NCI-H187 (cell line): ENCODE measurements at places on chromosomes 2 and 18.

GRCh38 chr2:178194600-178195389, 483 bp downstream of the OSBPL6 start:
- DNase-seq = no peak

GRCh38 chr2:219552382-219553167, 8.7 kb downstream of the TMEM198 start:
- peak; percentile 46 for DNase-seq

DNA sequence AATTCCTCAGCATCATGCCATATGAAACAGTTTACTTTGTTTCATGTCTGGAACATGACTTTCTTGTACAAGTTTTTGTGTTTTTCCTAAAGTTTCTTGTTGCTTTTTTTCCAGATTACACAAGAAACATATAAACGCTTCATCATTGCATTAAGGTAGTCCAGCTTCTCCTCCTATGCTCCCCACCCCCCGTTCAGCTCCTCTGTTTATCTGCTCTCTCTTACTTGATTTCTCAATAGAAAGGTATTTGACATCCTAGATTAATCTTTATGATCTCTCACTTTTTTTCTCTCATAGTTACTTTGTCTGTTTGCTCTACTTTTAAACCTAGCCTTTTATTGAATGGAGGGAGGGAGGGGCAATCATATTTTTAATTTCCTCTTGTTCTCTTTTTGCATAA, 25.4 kb downstream of the SLC40A1 start:
- DNase-seq = no peak

DNA sequence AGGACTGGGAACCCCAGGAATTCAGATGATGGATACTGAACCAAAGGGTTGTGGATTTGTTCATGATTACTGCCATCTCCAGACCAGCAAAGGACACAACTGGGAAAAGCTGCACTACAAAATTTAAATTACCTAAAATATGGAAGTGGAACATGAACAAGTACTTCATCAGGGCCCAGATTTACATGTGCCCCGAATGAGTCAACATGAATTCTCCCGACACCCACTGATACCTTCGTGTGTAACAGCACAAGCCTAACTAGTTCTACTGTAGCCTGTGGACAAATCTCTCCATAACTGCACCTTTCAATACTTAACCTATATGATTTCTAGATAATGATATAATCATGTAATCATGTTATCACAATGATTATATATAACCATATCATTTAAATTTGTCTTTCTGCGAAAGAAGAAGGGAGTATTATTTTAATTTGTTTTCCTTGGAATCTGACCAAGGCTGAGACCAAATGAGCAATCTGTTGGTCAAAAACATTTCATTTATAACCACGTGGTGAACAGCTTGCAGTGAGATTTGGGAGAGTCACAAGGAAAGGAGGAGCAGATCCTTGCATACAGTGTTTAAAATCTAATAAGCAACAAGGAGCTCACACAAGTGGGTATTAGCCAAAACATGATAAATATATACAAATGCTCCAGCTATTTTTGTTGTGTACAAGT, 70.5 kb downstream of the CACNB4 start:
- no peak for DNase-seq

DNA sequence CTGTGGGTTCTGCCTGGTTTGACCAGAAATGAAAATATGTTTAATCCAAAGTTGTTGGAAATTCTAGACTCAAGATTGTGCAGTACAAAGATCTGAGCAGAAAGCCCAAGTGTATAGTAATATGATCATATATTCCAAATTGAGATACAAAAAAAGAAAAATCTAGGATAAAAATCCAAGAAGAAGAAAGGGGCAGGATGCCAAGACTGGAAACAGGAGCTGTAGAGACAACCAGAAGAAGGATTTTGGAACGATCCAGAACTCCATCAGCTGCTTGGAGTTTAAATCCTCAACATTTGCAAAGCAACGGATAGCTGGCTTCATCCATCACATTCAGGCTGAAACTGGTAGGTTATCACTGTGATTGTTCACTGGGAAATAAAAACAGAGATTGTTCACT, 333.6 kb upstream of the UBE2E3 start:
- no peak for DNase-seq

GRCh38 chr2:128584296-128584890, 265.7 kb upstream of the HS6ST1 start:
- no peak for DNase-seq

DNA sequence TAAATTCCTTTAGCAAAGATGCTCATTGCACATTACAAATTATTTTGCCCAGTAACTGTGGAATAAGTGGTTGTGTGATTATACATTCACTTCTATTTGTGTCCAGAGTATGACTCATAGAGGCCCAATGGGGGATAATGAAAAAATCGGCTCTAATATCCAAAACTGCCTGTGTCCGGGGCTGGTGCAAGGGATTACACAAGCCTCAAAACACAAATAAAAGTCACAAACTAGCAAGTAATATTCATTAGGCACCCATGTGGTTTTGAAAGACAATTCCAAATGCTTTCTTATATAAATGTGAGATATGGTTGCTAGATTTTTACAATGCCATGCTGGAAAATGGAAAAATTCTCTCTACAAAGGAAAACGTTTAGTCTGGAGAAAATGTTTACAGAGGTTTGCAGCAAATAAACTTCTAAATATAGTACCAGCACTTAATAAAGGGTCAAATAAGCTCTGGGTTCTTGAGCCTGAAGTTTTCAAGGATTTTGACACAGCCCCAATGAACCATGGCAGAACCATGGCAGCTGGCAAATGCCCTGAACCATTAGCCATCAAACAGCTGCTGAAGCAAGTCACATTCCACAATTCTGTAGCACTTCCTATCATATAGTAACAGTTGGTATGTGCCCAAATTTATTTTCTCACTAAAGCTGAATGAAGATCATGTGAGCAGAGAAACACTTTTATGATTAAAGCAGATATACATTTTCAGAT, 40.5 kb downstream of the IRS1 start:
- DNase-seq = no peak
